ENCODE measurements at places on chromosomes 16 and 17. TPM values are rescaled to one million over a fixed set of nuclear protein-coding genes. Genes with fewer than 3 reads are reported as not detected.

The CDIP1 gene
- 36.9 TPM for total RNA-seq

The STARD3 gene
- 87.6 TPM for total RNA-seq

The MYOCD gene
- 153 TPM for total RNA-seq

The CTU2 gene
- 4.2 TPM for total RNA-seq

The CACNG4 gene
- not detected for total RNA-seq

The RASL10B gene
- 9.9 TPM for total RNA-seq

The PRAC1 gene
- total RNA-seq = not detected

The MMP2 gene
- total RNA-seq = 325 TPM

GRCh38 chr17:81498953-81499600 is 13.5 kb downstream of the ACTG1 start:
- H3K27ac ChIP-seq = no peak overlapping the region
- no peaks in the 10 kb centered on the region for H3K36me3 ChIP-seq
- H3K4me1 ChIP-seq = peaks cover 3% of the 10 kb centered on the region

DNA sequence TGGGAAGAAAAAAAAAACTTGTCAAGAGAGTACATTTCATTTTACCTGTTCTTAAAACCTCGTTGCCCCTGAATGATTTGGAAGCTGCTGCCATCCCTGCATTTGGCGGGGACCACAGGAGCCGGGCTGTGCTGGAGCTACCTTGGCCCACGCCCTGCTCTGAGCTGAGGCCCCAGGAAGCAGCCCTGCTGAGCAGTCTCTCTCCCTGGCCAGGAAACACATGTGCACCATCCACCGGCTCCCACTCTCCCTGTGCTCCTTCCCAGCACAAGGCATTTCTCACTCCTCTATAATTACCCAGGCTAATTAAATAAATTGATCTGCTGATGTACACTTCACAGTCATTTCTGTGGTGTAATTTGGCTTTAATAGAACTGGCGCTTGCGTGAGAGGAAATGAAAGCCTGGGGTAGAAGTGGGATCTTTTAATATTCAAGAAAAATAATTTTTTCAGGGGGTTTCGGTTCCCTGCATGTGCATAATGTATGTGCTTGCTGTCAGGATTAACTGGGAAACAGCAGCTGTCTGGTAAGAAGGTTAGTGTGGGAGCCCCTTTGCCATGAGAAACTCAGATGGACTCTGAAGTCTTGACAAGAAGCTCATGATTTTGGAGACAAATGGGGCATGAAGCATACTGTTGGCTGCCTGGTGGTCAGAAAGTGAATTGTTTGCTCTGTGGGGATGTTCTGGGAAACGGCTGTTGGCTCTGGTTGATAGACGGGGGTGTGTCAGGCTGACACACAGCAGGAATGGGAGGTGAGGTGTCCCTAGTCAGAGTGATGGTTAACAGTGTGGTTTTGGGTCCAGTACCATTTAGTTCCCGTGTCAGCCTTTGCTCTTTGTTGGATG is 252.3 kb upstream of the EEF2KMT start:
- no peaks in the 10 kb centered on the region for H3K36me3 ChIP-seq
- H3K4me3 ChIP-seq = no peak overlapping the region
- DNase-seq = no peak
- H3K27ac ChIP-seq = no peak overlapping the region

DNA sequence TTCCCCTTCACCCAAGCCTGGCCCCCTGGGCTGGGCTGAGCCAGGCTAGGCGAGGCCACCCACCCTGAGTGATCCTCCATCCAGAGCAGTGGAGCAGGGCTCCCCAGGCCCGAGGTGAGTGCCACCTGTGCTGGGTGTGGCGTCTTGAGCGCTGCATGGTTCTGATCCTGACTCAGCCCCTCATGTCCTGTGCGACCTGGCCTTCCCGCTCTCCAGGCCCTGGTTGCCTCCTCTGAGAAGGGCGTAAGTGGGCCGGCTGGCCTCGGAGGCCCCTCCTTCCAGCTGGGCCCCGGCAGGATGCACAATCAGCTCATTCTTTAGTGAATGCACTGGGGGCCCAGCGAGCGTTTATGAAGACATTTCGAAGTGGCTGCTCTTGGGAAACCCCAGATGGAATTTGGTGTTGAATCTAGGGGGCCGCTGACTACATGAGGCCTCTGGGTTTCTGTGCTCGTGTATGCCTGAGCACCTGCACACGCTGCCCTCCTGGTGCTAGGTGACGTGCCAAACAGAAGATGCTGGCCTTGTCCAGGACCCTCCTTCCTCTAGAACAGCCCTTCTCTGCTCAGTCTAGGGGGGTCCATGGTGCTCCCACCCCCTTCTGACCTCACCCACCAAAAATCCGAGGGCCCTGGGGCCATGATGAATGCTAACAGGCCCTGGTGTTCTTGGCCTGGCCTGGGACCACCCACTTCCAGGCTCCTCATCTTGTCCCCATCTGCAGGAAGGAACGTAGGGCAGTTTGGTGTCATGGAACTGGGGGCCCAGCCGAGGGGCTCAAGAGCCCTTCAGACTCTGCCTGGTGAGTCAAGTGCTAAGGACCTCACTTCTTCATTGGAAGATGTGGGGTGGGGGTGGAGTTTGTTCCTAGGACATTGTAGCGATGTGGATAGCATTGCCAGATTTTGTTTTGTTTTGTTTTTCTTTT is 3.6 kb upstream of the TMEM92 start:
- H3K36me3 ChIP-seq = no peaks in the 10 kb centered on the region
- peak; percentile 63 for DNase-seq

- H3K36me3 ChIP-seq = no peaks in the 10 kb centered on the region
- H3K27ac ChIP-seq = no peak overlapping the region
- H3K4me1 ChIP-seq = no peaks in the 10 kb centered on the region
- DNase-seq = no peak
These were observed 361.9 kb downstream of the C16orf95 start for GRCh38 chr16:86955136-86955855.
